COR-L47 (cell line): ENCODE measurements at places on chromosomes 7 and 10.

DNA sequence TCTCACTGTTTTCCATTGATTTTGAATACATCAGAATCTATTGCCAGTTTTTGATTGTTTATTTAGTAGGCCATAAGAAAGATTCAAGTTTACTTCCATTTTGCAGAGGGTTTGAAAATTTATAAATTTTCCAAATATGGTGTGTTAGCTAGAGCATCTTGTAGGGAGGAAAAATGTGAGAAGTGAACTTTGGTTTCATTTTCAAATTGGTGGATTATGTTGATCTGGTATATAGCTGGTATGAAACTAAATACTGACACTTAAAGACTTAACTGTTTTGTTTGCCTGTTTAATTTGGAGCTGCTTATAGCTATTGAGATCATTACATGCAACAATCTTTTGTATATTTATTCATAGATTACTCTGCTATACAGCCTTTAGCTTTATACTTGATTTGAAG, 108.1 kb downstream of the ADAM22 start:
- no peak for DNase-seq

GRCh38 chr10:71964098-71964742, at the start of gene CHST3:
CHST3 (plus strand) TSS chr10:71964395; CDS start chr10:72005843, 41,448 bp downstream.
- no peak for DNase-seq

DNA sequence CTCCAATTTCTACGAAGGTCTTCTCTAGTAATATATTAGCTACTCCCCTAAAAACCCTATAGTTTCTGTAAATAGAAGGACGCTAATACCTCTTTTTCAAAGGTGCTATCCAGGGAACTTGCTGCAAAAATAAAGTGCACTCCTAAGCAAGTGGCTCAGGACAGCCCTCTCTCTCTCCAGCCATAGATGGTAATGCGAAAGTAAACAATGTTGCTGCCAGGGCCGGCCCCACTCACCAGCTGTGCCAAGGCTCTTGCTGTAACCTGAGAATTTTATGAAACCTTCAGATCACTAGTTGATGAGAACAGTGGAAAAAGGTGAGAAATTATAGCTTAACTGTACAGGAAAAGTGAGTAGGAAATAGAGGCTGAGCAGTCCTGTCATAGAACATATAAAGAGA, 10.9 kb upstream of the TAS2R39 start:
- DNase-seq = peak; percentile 29

GRCh38 chr10:11728353-11728752, 13.8 kb upstream of the ECHDC3 start:
- DNase-seq = no peak

GRCh38 chr7:50221433-50221832, 83.1 kb upstream of the IKZF1 start:
- DNase-seq = no peak

DNA sequence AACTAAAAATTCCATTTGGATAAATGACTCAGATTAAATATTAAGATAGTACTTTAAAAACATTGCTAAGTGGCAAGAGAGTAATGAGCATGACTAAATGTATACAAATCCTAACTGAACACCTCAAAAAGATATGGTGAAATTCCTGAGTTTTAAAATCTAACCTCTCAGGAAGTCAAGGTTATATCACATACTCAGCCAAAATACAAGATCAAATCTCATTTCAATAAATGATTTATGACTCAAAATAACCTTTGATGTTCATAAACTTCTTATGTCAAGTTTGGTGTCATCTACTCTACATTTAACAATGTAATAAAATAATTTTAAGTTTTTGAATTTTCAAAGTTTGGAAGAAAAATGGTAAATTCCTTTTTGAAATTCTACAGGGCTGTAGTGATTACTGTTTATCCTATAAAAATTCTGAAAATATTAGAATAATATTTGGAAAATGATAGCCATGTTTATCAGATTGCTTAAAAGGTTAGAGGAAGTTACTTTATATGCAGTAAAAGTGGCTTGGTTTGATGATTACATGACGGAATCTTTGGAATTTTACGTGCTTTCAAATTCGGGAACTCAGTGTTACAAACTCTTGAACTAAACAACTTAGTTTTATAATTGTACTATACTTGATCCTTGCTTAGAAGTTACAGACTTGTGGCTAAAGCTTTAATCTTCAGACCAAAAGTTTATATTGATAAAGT, 43.7 kb downstream of the ASZ1 start:
- no peak for DNase-seq

GRCh38 chr10:82889728-82890127, 1014.7 kb downstream of the NRG3 start:
- DNase-seq = no peak

DNA sequence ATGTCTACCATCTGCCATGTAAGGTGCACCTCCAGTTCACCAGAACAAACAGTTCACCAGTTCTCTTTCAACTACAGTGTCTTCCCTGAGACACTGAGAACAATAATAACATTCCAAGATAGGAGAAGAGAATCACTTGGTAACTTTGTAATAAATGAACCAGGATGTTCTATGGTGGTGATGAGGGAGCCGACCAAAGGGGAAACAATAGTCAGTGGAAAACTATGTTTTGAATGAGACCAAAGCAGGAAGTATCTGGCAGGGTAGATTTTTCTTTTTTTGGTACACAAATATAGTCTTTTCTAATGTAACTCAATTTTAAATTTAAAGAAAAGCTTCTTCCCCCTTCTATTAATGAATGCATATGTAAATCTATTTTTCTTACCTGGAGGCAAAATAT, 20.0 kb downstream of the HYAL4 start:
- DNase-seq = no peak

DNA sequence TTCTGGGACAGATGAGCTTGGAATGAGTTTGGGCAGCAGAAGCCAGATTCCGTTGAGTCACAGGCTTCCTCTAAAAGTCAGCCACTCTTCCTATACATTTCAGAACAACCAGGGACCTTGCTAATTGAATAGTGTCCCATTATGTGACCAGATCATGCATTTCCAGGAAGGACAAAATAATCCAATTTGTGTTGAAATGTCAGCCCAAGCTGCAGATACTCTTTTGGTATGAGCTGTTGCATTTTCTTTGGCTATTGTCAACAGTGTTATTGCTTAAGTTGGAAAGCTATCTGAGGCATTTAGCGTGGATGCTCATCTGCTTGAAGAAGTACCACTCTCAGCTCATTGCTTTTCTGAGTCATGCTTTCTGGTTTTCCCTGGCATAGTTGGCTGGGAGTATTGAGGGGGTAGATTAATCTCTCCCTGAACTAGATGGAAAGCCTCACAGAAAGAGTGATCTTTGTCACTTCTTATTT, 223.7 kb upstream of the HABP2 start:
- no peak for DNase-seq

GRCh38 chr7:96822824-96823223, 113.2 kb upstream of the SEM1 start:
- DNase-seq = no peak

- no peak for DNase-seq
Measured at GRCh38 chr10:103998805-103999204, 31.9 kb downstream of the SLK start.

- DNase-seq = no peak
Measured at GRCh38 chr7:81882086-81882485, 112.2 kb upstream of the HGF start.

DNA sequence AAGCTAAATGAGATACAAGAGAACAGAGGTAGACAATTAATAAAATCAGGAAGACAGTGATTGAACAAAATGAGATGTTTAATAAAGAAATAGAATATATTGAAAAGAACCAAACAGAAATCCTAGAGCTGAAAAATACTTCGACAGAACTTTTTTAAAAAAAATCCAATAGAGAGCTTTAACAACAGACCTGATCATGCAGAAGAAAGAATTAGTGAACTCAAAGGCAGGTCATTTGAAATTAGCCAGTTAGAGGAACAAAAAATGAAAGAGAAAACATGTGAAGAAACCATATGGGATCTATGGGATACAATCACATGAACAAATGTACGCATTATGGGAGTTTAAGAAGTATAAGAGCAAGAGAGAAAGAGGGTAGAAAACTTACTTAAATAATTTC, 37.3 kb upstream of the ADRA2A start:
- no peak for DNase-seq

- no peak for DNase-seq
Measured at GRCh38 chr10:5631936-5632335, 34.5 kb downstream of the ASB13 start.

DNA sequence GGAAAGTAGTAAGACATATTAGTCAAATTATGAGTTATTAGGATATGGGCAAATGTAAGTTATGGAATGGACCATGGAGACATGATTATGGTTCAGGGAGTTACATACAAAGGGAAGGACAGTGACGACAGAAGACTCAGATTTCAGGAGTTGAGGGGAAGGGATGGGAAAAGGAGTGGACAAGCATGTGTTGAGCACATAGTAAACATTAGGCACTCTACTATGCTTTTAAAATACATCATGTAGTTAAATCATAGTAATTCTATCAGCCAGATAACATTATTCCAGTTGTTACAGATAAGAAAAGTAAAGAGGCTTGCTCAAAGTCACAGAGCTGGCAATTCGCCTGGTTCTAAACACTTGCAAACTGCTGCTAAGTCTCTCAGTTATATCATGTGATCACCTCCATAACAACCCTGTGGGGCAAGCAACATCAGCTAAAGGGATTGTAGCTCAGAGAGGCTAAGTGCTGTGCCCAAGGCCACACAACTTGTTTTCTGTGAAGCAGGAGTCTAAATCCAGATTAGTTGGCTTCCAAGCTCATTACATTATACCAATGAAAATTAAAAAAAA, 115.2 kb upstream of the MDFIC start:
- DNase-seq = no peak

DNA sequence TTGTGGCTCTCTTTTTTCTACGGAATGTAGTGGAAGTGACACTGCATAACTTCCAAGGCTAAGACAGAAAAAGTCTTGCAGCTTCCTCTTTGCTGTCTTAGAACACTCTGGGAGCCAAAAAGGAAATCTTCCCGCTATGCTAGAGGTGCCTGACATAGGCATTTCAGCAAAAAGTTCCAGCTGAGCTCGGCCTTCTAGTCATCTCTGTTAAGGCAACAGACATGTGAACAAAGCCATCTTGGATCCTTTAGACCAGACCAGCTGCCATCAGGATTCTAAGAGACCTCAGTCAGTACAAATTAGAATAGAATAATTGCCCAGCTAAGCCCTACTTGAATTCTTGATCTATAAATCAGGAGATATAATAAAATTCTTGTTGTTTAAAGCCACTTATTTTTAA, 16.3 kb upstream of the COL1A2 start:
- DNase-seq = no peak

DNA sequence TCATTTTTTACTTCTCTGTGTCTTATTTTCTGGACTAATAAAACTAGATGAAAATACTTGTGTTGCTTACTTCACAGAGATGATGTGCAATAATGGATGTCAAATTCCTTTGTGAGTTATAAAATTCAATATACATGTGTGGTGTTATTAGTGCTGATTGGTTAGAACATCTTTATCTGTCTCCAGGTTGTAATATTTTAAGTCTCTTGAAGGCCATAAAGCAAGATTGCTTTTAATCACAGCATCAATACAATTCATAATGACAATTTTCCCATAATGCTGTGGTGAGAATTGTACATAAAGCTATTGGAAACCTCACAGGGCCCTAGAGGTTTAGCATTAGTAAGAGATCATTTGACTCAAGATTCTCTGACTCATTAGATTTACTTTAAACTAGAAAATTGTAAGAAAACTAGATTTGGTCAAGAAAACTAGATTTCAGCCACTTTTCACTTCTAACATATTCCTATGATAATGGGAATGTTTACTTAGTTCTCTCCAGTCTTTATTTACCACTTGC, 963.7 kb downstream of the REEP3 start:
- DNase-seq = no peak

- DNase-seq = peak; percentile 78
Measured at GRCh38 chr7:4189131-4189570, 492.9 kb upstream of the FOXK1 start.

- DNase-seq = peak; percentile 25
Measured at GRCh38 chr7:1200045-1200444, 32.6 kb upstream of the UNCX start.

GRCh38 chr7:46622251-46622650, 701.2 kb upstream of the IGFBP3 start:
- DNase-seq = no peak

DNA sequence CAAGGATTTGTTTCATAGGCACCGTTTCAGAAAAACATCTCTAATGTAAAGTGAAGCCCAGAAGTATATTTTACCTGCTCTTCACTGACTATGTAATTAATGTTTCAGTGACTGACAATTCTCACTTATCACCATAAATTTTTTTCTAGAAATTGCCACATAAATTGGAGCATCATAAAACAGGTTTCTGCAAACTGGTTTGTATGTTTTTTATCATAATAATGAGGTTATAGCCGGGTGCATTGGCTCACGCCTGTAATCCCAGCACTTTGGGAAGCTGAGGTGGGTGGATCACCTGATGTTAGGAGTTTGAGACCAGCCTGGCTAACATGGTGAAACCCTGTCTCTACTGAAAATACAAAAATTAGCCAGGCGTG, 39.4 kb downstream of the SYPL1 start:
- DNase-seq = no peak

DNA sequence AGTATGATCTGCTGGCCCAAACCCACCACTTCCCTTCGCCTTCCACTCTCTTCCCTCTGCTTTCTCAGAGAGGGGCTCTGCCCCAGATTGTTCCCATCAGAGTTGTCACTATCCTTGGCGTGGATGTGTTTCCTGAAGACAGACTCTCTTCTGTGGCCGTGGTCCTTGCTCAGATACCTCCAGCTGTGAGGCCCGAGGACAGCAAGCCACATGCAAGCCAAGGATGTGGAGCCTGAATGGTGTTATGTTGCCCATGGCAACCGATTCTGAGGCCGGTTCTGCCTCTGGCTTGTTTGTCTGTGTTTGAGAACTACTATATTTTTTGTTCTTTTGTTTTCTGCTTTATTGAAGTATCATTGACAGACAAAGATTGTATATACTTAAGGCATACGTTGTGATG, 247.4 kb upstream of the PODXL start:
- DNase-seq = no peak
